AG10803 (cell line): ENCODE measurements at places on chromosomes 6 and 20.

DNA sequence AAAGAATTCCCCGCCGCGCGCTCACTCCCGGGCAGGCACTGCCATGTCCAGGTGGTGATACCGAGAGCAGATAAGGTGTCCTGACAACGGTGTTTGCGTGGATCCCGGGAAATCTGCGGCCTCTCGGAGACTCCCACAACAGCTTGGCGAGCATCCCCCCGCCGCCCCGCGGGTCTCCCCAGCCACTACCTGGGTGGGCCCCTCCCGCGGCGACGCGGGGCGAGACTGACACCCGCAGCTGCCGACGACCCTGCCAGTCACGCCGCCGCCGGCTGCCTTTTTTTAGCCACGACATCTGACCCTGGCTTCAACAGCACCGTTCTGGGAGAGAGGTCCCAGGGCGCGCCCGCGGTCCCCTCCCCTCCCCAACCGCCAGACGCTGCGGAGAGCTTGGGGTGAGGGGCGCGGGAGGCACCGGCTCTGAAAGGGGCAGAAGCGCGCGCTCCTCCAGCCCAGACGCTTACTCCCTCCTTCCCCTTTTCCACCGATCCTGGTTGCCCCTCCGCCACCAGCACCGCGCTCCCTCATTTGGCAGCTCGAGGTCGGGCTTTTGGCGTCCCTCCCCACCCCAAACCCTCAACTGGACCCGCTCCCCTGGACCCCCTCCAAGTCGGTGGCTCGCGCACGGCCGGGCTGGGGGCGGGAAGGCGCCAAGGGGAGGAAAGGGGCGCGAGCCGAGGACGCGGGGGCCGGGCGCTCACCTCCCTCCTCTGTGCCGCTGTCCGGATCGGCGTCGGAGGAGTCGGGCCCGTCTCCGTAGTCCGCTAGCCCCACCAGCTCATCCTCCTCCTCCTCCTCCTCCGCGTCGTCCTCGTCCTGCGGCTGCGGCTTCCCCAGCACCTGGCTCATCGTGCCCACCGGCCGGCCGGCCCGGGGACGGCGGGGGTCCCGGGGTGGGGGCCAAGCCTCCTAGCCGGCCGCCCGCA lies 665 bp downstream of the RRAGD start:
- DNase-seq, result no peak

DNA sequence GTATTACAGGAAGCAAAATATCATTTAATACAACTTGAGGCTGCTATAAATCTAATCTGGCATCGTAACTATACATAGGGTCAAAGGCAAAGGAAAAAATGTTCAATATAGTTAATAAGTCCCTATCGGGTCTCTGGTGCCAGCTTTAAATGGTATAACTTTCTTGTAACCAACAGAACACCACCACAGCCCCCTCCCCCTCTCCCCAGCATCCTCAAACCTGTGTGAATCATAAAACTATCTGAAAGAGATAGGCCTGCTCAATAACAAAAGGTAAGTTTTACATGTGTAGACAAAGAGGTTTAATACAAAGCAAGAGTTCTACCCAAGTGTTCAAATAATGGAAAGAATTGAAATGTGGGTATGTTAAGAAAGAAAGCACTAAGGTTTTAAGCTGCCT lies 12.2 kb downstream of the SMLR1 start:
- DNase-seq, result no peak

- DNase-seq, result peak; percentile 0
These were observed 144.7 kb downstream of the MYB start for GRCh38 chr6:135325624-135326424.

GRCh38 chr6:147776631-147777213 lies 268.2 kb downstream of the SAMD5 start:
- DNase-seq, result no peak

GRCh38 chr20:22387452-22387851 lies 196.9 kb downstream of the FOXA2 start:
- DNase-seq, result no peak

GRCh38 chr6:69343851-69344250 lies 453.0 kb downstream of the LMBRD1 start:
- no peak for DNase-seq

DNA sequence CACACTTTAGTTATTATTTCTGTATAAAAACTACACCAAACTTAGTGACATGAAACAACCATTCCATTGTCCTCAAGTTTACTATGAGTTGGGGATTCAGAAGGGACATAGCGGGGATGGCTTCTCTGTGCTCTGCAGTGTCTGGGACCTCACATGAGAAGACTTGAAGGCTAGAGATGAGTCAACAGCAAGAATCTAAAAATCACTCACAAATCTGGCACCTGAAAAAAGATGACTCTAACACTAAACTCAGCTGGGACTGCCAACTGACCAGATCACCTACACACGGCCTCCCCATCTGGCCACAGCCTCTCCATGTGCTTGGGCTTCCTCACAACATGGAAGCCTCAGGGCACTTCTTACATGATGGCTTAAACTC lies 63.0 kb upstream of the EYA2 start:
- no peak for DNase-seq

GRCh38 chr6:39300739-39301138 lies 13.5 kb downstream of the KCNK17 start:
- no peak for DNase-seq

DNA sequence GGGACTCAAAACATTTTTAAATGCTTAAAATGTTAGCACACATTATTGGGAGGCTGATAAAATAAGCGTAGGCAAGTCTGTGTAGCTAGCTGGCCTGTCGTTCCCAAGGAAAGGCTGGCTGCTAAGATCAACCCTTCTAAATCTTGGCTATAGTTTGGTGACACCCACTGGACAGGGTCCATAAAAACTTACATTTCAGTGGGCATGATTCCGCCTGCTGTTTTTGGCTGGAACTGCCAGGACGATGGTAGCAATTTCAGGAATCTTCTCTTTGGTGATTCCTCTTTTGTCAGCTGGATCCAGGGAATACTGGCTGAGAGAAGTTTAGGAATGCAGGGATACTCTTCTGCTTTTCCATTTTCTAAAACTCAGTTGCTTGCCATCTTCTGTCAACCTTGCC lies 162.2 kb downstream of the NKAIN2 start:
- no peak for DNase-seq

DNA sequence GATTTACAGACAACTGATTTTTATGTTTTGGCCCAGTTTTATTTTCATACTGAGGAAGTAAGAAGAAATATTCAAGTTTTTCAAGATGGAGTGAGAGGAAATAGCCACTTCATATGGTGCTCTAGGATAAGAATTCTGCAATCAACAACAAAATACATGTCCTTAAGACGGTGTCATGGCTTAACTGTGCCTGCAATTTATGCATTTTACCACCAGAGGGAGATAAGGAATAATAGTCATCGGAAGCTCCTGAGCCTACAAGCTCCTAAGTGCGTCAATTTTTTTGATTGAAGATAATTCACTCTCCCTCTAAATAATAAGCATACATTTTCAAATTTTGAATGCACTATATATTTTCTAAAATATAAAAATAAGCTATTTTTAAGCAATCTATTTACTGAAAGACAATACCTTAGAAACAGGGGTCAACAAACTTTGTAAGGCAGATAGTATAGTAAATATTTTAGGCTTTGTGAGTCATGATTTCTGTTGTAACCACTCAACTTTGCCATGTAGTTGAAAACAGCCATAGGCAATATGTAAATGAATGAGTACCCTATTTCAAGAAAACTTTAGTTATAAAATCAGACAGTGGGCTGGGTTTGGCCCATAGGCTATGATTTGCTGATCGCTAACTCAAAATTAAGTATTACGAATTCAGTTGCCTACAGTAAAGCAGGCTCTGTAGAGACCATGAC lies 230.9 kb upstream of the DTNBP1 start:
- DNase-seq, result no peak

DNA sequence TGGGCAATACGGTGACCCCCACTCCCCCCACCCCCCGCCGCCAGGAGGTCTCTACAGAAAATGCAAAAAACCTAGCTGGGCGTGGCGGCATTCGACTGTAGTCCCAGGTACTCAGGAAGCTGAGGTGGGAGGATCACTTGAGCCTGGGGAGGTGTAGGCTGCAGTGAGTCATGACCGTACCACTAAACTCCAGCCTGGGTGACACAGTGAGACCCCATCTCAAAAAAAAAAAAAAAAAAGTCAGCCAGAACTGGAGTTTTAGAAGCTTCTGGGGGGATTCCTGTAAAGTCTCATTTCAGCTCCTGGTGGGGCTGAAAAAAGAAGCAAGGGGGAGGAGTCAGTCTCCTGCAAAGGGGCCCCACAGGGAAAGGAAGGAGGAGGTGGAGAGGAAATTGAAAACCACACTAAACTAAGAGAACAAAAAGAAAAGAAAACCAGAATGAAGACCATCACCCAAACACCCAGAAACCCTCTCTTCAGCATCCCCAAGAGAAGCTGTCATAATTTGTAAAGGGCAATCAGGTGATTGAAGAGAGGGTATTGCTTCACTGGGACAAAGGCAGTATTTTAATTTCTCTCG lies 50.4 kb downstream of the NOL4L start:
- no peak for DNase-seq

DNA sequence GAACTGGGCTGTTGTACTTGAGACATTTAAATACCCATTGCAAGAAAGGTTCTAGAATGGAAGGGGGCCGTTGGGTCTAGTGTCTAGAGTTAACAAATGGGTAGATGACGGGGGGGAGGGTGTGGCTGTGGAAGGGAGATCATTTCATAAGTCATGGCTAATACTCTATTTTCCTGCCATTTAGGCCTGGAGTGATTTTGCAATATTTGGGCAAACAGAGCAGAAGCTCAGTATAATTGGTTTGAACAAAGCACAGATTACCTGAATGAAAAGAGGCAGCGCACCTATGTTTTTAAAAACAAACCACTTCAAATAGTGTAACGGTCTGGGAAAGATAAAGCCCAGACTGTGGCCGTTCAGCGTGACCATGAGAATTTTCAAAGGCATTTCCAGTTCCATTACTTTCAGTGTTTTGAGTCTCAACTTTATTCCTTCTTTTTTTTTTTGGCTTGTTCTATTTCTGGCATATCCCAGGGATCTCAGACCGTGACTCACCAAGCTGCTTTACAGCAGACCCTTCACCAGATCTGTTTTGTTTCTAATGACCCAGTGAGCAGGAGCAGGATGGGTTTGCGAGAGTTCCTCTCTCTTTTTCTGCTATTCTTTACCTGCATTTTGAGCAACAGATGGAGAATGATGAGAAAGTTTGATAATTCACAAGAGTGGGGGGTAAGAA lies 73.7 kb downstream of the LYRM2 start:
- DNase-seq, result no peak

- DNase-seq, result no peak
These were observed 192.0 kb upstream of the HS3ST5 start for GRCh38 chr6:114534813-114535212.

GRCh38 chr20:7841971-7842310 lies 98.3 kb downstream of the HAO1 start:
- DNase-seq, result peak; percentile 82

DNA sequence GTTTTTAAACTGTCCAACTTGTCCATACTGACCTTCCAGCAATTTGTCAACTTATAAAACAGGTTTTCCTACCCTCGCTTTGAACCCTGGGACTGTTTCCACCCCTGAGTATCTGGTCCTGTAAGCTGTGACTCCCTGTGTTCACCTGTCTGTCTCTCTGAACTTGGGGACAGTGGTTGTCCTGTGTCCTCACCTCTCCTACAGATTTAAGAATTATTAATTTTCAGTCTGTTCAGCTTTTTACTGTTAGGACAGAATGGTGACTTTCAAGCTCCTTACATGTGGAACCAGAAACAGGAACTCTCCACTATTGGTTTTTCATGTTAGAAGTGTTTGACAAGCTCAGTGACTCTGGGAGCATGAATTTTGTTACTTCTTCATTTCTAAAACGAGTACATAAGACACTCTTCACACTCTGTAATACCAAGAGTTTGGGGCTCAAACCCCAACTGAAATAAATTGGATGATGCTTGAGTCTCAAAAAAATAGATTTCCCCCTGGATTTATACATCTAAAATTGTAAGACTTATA lies 713.9 kb downstream of the COL12A1 start:
- no peak for DNase-seq

GRCh38 chr20:6277661-6278240 lies 154.9 kb upstream of the FERMT1 start:
- DNase-seq, result no peak

- DNase-seq, result no peak
These were observed 162.7 kb upstream of the MLN start for GRCh38 chr6:33966536-33966935.

DNA sequence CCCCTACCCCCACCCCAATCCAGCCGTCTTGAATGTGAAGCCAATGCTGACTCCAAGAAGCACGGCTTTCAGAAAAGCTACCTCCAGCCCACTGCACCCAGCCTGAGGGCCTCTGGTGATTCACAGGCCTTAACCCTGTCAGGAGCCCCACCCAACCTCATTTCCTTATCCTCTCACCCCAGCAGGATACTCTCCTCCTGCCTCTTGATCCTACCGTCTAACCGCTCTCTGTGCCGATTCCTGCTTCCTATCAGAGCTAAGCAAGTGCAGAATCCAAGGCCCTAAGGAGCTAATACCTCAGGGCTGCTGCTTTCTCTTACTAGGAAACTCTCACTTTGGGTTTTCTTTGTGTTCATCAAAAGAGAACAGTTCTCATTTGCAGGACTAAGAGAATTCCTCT lies 47.2 kb downstream of the TRERF1 start:
- DNase-seq, result peak; percentile 59

- no peak for DNase-seq
These were observed 2.0 kb downstream of the MMP9 start for GRCh38 chr20:46010491-46011391.

- no peak for DNase-seq
These were observed 813.1 kb downstream of the KIF16B start for GRCh38 chr20:15760001-15760621.

GRCh38 chr6:70849348-70850069 lies 107.4 kb downstream of the B3GAT2 start:
- DNase-seq, result peak; percentile 25

- no peak for DNase-seq
These were observed 994.7 kb upstream of the EPHA7 start for GRCh38 chr6:94414041-94414440.

GRCh38 chr20:48815537-48815936 lies 12.3 kb downstream of the PREX1 start:
- no peak for DNase-seq

- peak; percentile 94 for DNase-seq
These were observed at the start of gene MAP1LC3A for GRCh38 chr20:34558320-34559218. MAP1LC3A (plus strand) TSS chr20:34558718; CDS start chr20:34558869, 151 bp downstream.

GRCh38 chr6:116695401-116695800 lies 14.4 kb downstream of the KPNA5 start:
- no peak for DNase-seq

GRCh38 chr6:3835785-3836184 lies 13.4 kb upstream of the FAM50B start:
- DNase-seq, result no peak

DNA sequence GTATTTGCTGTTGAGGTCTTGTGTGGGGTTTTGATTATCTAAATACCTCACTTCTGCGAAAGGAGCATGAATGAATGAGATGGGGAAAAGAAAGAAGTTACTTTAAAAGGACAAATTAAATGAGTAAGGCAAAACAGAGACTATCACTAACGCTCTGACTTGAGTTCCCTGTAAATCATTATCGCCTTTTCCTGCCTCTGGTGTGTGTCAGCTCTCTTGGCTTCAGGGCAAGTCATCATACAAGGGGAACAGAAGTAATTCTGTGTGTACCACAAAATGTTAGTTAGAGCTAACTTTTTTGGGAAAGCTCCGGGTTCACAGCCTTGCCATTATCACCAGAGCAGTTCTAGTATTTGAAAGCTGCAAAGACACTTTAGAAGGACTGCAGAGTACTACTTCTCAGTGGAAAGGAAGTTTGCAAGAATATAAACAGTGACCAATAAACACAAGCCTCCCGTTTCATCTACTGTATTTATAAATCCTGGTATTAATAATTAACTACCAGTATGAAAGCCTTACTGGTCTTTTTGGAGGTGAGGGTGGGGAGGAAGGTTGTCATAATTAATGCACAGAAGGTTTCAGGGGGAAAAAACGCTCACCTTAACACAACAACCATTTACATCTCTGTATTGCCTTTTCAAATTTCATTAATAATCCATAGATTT lies 1.2 kb downstream of the DZANK1 start:
- DNase-seq, result no peak
